ENCODE measurements at places on chromosomes 12 and 14. TPM values are rescaled to one million over a fixed set of nuclear protein-coding genes. Genes with fewer than 3 reads are reported as not detected.

GRCh38 chr12:118330421-118331018 lies 42.2 kb downstream of the TAOK3 start:
- DNase-seq, result no peak

DNA sequence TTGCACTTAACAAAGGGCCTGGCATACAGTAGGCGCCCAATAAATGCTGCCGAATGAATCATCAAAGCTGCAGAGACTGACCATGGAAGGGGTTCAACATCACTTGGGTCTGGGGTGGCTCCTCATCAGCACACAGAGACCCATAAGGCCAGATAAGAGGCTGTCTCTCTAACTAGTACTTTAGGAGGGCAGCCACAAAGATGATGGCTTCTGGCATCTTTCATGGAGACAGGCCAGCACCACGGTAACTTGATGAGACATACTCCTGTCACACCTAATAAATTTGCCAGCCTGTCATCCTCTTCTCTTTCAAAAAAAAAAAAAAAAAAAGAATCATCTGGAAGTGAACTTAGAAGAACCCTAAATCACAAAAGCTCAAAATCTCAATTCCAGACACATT lies 3.4 kb downstream of the PRIMA1 start:
- no peak for DNase-seq

DHRS2 gene
- not detected for total RNA-seq

TAS2R42 gene
- total RNA-seq, result not detected

GRCh38 chr12:3973973-3974644 lies 100.9 kb upstream of the PARP11 start:
- DNase-seq, result peak; percentile 38

DCN gene
- not detected for total RNA-seq

- no peak for DNase-seq
These were observed 7.3 kb upstream of the ZNF740 start for GRCh38 chr12:53173085-53173715.

INSM2 gene
- not detected for total RNA-seq

DNA sequence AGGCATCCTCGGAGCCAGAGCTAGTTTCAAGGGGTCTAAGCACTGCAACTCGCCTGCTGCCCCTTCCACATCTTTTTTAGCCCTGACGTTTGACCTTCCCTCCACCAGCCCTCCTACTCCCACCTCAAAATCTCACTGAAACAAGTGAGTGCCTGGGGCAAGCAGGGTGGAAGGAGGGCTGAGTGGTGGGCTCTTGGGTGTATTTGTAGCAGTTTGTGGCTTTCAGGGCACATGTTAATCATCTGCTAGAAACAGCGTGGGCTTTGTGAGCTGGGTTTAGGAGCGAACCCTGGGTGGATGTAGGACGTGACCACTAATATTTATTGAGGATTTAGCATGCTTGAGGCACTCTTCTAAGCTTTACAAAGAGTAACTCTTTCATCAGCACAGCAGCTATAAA lies 390.3 kb downstream of the GRIN2B start:
- no peak for DNase-seq

NXPH4 gene
- 0.49 TPM for total RNA-seq

SALL2 gene
- total RNA-seq, result 2.8 TPM
